Inflammatory macrophage (primary cell): ENCODE measurements at places on chromosomes 7 and 10.

DNA sequence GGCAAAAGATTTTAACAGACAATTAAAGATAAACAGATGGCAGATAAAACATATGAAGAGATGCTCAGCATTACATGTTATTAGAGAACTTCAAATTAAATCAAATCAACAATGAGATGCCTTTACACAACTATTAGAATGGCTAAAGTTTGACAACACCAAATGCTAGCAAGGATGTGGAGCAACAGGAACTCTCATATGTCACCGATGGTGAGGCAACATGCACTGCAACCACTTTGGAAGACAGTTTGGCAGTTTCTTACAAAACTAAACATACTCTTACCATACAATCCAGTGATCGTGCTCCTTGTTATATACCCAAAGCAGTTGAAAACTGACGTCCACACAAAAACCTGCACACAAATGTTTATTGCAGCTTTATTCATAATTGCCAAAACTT, 13.7 kb upstream of the ATE1 start:
- no peak for DNase-seq

GRCh38 chr10:26085549-26085948, 131.0 kb upstream of the GAD2 start:
- no peak for DNase-seq

DNA sequence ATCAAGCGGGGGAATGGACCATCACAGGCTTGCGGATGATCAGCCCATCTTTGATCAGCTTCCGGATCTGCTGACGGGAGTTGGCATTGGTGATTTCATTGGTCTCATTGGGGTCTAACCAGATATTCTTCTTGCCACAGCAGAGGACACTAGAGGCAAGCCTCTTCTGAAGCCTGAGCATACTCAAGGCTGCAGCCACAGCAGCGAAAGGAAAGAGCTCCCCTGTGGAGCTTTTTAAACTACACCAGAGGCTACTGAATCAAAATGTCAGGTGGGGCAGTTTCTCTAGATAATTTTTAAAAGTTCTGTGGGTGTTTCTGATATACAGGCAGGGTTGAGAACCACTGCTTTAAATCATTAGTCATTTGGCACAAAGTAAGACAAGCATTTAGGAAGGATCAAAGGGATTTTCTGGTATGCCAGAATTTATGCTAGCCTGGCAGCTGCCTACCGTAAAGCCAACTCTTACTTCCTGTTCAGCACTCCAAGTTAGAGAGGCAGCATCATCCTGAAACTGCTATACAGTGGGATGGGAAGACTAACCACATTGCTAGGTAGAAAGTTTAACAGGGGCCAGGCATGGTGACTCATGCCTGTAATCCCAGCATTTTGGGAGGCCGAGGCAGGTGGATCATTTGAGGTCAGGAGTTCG, 7.0 kb downstream of the NAPEPLD start:
- DNase-seq, result no peak

GRCh38 chr7:142793156-142793555, 22.4 kb downstream of the PRSS2 start:
- DNase-seq, result no peak

GRCh38 chr7:143013473-143013872, 13.5 kb downstream of the OR9A2 start:
- DNase-seq, result no peak

DNA sequence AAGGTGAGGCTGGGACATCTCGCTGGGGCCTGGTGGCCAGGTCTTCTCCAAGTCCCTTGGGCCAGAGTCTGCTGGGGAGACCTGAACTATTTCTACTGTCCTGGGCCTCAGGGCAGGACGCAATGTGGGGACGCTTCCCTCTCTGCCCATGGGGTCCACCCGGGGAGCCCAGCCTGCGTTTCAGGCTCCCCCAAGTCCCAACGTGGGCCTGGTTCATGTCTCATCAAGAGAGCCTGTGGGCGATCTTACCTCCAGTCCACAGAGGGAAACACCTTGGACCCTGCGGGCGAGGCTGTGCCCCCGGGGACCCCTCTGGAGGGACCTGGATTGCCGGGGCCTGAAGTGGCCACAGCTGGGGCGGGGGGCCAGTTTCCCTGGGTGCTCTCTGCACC, 91.7 kb downstream of the DNAJB6 start:
- DNase-seq, result no peak

GRCh38 chr10:88490231-88490980, 92.7 kb downstream of the RNLS start:
- no peak for DNase-seq

DNA sequence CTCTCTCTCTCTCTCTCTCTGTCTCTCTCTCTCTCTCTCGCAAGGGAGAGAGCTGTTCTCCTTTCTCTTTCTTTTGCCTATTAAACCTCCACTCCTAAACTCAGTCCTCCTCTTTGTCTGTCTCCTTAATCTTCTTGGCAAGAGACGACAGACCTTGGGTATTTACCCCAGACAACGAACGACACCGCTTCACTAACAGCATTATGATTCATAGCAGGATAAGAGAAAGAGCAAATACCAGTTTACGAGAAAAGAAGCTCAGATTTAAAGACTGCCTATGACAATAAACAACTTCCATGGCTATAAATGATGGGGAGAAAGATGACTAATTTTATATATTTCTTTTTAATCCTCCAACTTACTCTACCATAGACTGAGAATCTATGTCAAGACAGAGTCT, 1396.5 kb upstream of the CELF2 start:
- no peak for DNase-seq

GRCh38 chr7:149007611-149008010, 20.7 kb downstream of the PDIA4 start:
- DNase-seq, result no peak

- no peak for DNase-seq
Measured at GRCh38 chr7:143177374-143178119, 5.7 kb upstream of the TAS2R39 start.

GRCh38 chr7:148669927-148670326, 28.8 kb upstream of the CUL1 start:
- DNase-seq, result no peak

GRCh38 chr7:1144269-1144771, 15.7 kb downstream of the ZFAND2A start:
- peak; percentile 64 for DNase-seq

GRCh38 chr7:106176414-106177299, 64.5 kb upstream of the SYPL1 start:
- DNase-seq, result peak; percentile 79

DNA sequence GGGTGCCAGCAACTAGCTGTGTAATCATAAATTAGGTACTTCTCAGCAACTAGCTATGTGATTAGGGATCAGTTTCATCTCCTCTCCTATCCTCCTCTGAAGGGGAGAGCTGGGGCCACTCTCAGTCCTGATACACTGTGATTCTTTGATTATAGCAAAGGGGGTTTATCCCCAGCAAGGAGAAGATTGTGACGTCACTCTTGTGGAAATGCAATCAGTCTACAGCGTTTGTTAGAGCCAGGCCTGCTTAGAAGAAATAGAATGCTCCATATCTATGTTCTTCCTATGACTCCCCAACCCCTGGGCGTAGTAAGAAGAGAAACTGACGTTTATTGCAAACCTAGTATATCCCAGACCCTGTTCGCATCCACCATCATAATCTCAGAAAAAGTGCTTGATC, 308.2 kb downstream of the GFRA1 start:
- no peak for DNase-seq

- DNase-seq, result peak; percentile 86
Measured at GRCh38 chr10:69088801-69089501, 1.0 kb downstream of the SRGN start.

- no peak for DNase-seq
Measured at GRCh38 chr10:50497758-50498157, 126.0 kb downstream of the SGMS1 start.

- DNase-seq, result no peak
Measured at GRCh38 chr10:123323884-123324283, 169.7 kb downstream of the BUB3 start.

GRCh38 chr10:132198381-132199181, 11.8 kb downstream of the DPYSL4 start:
- no peak for DNase-seq

DNA sequence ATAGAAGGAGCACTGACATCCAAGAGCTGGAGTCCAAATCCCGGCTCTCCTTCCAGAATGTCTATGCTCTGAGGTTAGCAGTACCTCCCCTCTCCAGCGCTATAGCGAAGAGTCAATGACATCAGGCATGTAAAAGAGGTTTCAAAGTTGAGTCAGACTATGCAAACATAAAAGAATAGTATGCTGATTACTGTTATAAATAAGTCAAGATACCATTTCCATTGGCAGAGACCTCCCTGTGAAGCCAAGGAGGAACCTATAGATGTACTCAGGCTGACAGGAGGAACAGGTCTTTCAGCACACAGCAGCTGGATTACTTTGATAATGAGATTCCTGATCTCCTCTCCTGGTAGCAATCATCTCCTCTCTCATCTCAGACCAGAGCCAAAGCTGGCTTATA, 103.9 kb upstream of the EFCAB10 start:
- no peak for DNase-seq

GRCh38 chr7:116380025-116380424, 119.5 kb upstream of the CAV2 start:
- DNase-seq, result no peak

DNA sequence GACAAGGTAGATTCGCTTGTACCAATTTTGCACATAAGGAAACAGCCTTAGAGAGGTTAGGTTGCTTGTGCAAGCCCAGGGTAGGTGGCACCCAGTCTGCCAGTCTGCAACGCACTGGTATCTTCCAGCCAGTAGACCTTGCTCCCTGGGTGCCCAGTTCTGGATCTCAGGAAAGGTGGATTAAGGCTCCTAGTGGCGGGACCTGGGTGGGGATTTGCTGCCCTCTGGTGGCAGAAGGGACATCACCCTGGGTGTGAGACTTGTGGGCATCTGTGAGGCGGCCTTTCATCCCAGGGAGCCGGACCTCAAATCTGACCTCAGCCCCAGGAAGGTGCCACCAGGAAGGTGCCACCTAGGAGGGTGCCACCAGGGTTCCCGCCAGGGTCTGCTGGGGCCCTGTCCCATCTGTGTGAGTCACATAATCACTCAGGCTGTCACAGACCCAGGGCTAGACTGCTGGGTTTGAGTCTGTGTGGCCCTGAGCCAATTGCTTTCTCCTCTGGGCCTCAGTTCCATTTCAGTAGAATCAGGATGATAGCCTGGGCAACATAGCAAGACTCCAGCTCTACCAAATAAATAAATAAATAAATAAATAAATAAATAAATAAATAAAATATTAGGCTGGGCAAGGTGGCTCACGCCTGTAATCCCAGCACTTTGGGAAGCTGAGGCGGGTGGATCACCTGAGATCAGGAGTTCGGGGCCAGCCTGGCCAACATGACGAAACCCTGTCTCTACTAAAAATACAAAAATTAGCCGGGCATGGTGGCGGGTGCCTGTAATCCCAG, 5.3 kb upstream of the PRKRIP1 start:
- DNase-seq, result peak; percentile 81

DNA sequence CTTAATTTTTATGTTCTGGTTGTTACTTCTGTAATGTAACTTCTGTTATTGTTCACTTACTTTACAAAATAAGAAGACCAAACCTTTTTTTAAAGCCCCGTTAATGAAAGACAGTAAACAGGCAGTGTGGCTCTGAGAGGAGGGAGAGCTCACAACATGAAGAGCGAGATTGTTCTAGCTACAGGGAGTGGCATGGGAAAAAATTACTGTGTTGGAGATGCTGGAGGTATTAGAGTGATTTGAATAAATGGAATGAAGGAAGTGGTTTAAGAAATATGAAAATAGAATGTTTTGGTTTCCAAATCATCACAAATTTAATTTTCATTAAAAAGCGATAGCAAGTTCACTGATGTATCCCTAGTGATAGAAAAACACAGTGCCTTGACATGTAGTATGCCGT, 31.8 kb downstream of the REEP3 start:
- DNase-seq, result no peak

DNA sequence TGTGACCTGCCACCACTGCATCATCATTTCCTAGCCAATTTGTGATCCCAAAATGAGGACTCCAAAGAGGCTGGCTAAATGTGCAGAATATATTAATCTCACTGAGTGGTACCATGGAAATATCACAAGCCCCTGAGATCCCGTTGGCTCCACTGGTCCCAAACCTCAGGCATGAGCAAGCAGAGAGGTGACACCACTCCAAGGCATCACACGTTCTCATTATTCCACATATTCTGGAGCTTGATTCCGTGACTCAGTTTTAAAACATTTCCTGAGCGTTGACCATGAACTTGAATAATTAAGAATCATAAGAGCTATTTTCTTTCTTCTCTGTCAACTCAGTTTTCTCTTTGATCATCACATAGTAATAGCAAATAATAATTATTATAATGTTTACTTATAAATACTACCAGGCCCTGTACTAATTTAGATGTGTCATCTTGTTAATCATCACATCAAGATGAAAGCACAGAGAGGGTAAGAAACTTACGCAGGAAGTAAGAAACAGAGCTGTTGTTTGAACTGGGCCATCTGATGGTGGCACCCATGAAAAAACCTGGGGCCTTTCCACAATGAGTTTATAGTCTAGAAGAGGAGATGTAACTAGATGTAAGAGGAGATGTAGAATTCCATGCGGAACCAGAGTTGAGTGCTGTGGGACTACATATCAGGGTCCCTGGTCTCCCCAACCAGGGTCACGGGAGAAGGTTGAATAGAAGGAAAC, 3.5 kb downstream of the APBB1IP start:
- DNase-seq, result no peak

- DNase-seq, result peak; percentile 26
Measured at GRCh38 chr10:127892743-127893142, at the start of gene CLRN3. Gene CLRN3, minus strand, starts transcription at chr10:127892941. Its CDS starts 157 bp downstream, at chr10:127892784.

- no peak for DNase-seq
Measured at GRCh38 chr7:22663721-22664120, 63.3 kb upstream of the IL6 start.

- no peak for DNase-seq
Measured at GRCh38 chr10:103395754-103396066, 565 bp downstream of the ATP5MK start.

DNA sequence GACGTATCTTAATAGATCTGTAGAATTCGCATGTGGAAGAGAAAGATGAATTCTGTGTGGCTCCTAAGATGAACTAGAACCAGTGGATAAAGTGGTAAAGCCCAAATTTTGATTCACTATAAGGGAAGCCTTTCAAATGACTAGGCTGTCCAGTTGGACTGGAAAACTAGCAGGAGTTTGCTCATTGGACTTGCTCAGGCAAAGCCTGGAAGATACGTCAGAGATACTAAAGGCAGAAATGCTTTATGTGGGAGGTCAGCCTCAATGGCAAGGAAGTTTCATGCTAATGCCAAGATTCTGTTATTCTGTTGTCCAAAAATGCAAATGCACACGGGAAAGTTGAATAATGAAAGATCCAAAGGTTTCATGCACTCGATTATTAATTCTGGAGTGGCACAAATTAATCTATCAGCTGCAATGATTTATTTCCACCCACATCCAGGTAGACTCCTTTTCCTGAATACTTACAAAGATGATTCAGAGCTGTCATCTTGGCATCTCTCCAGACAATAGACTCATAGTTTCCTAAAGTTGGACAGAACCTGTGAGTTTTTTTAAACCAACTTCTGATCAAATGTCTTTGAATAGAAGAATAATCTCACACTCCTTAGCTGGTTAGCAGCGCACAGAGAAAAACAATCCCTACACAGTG, 20.5 kb upstream of the PPP1R3C start:
- DNase-seq, result no peak

DNA sequence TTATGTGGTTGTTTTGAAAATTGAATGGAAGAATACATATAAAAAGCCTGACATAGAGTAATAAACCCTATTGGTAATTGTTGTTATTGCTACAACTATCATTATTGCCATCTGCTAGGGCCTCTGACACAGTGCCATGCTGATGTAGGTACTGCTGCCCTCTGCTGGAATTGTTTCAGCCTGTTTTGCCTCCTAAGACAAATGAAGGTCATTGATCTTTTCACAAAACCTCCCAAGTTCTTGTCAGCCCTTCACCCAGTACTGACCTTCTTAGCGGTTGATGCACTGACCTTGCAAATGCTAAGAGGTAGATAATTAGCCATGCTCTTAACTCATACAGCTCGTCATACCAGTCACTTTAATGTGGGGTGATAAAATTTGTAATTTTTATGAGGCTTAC, 975.2 kb downstream of the SORCS1 start:
- no peak for DNase-seq
